ENCODE measurements at places on chromosomes 2 and 18. TPM values are rescaled to one million over a fixed set of nuclear protein-coding genes. Genes with fewer than 3 reads are reported as not detected.

DNA sequence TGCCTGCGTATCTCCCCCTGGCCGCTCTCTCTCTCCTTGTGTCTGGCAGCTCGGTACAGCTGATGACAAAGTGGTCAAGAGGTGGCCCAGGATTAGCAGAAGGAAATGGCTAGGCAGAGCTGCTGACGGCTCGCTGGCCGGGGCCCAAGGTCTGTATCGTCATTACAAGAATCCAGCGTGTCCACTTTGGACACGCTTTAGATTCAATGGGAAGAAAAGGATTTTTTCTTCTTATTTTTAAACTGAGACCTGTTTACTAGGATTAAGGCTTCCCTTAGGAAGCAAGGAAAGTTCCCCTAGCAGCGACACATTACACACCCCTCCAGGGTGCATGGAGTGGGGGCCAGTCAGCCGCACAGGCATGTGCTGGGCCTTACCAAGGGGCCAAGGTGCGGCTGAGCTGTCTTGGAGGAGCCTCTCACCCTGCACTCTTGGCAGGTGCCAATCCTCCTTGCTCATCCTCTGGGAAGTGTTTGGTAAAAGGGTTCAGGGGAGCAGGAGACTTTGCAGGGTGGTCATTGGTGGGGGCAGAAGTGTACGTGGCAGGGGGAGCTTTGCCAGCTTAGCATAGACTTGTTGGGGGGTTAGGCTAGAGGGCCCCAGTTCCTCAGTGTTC is 76.8 kb downstream of the POLR1A start:
- peak; percentile 40 for DNase-seq

DNA sequence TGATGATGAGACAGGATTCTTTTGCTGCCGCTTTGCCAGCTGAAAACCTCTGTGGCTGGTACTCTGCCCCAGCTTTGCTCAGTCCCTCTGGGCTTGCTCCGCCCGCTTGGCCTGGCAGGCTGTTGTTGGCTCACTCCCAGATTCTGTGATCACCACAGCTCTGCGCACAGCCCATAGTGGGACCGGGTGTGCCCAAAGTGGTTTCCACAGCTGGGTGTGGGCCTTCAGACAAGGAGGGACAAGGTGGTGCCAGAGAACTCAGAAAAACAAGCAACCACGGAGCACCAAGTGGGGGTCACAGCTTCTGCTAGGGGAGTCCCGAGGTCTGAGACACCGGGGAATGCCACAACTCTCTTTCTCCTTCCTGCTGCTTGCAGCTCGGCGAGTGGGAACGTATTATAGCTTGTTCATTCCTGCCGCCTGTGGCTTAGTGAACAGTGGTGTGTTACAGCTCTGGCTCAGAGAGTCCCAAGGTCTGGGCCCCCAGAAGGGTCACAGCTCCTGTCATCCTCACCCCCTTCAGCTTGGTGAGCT is 9.2 kb upstream of the KYNU start:
- no peak for DNase-seq

- no peak for DNase-seq
Measured at GRCh38 chr2:9146646-9147045, 60.0 kb upstream of the ASAP2 start.

DNA sequence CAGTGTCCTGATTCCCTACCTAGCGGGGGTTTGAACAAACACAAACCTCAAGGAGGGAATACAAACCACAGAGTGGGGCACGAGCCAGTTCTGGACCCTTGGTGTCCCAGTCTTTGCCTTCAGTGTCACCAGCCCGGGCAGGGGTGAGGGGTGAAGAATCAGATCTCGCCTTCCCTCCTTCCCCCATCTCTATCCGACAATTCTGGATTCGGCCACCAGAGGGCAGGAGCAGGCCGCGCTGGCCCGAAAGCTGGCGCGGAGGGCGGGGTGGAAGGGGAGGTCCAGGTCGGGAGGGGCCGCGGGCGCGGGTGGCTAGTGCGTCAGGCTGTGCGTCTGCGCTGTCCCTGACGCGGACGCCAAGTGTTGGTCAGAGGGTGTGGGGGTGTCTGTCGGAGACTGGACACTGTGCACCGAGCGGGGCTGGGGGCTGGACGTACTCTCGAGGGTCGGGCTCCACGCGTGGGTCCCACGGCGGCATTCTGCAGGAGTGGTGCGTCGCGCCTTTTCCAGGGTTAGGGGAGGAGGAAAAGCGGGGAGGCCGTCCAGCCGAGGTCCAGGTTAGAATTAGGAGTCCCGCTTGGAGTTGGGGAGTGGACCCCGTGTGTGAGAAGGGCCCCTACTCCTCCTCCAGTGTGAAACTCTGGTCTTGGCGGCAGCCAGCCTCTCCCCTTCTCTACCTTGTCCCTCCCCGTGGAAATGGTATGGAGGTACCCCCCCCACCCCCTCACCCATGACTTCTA is 2.9 kb upstream of the CRYBA2 start:
- DNase-seq: peak; percentile 69

DNA sequence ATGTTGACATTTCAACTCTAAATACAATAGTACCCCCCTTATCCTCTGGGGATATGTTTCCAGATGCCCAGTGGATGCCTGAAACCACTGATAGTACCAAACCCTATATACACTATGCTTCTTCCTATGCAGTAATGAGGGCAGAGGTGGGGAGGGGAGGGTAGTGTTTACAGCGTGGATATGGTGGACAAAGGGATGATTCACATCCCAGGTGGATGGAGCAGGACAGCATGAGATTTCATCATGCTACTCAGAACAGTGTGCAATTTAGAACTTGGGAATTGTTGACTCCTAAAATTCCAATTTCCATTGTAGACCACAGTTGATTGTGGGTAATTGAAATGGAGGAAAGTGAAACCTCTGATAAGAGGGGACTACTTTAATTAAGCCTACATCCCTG is 75.4 kb downstream of the TSN start:
- no peak for DNase-seq

DNA sequence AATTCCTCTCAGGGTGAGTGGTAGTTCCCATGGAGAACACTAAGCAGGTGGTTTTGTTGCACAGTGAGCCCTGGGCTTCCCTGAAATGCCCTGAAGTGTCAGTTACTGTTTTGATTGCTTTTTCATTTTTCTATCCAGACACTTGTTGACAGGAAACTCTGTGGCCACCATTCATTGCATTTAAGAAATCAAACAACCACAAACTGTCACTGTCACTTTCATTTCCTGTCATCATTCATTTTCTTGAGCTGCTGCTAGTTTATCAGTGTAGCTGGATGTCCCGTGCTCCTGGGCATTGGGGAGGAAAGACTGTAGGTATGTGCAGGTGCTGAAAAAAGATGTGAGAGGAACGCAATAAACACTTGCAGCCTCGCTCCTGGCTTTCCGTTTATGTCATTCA is 891.6 kb upstream of the ZEB2 start:
- no peak for DNase-seq

- no peak for DNase-seq
Measured at GRCh38 chr18:11458447-11458846, 150.9 kb upstream of the SLC35G4 start.

GRCh38 chr2:10395893-10396292 is 52.2 kb downstream of the ODC1 start:
- DNase-seq: no peak

DNA sequence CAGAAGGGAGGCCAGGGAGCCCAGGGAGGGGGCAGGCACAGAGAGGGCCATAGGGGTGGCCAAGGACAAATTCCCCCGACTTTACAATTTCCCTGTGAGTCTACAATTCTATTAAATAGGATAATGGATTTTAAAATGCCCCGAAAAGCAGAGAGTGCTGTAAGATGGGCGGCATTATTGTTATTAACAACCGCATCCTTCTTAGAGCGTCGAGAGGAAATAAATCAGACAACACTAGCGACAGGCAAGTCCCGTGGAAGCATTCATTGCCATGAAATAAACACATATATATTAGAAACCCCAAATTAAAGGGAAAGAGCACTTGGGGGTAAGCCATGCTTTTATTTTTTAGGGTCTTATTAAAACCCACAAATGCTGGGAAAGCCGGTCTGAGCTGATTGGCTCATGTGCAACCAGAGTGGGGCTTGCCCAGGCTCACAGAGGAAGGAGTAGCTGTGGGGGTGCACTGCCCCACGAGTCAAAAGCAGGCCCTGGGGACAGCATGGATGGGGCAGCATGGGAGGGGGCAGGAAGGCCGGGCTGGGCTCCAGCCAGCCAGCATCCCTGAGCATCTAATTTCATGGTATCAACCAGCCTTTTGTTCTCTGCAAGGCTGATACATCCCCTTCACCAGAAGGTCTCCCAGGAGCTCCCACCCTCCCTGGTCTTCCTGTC is 187.1 kb downstream of the CELF4 start:
- no peak for DNase-seq

- no peak for DNase-seq
Measured at GRCh38 chr2:202299712-202300111, 34.1 kb downstream of the NOP58 start.

- DNase-seq: no peak
Measured at GRCh38 chr2:161199912-161200701, 39.9 kb downstream of the TANK start.

GRCh38 chr2:219500135-219500534 is 1.4 kb downstream of the GMPPA start:
- DNase-seq: no peak

FARP2 gene
- total RNA-seq: 54.2 TPM

UPP2 gene
- total RNA-seq: 0.10 TPM

TCF7L1 gene
- total RNA-seq: 28.3 TPM

Measured in ovary (tissue), 10 donors.